ENCODE measurements at places on chromosomes 6 and 20. TPM values are rescaled to one million over a fixed set of nuclear protein-coding genes. Genes with fewer than 3 reads are reported as not detected.

- H3K27me3 ChIP-seq = peaks cover 9% of the 10 kb centered on the region
- peaks cover 10% of the 10 kb centered on the region for H3K36me3 ChIP-seq
- H3K4me3 ChIP-seq = no peak overlapping the region
- DNase-seq = no peak
- no peak overlapping the region for H3K27ac ChIP-seq
- H3K4me1 ChIP-seq = peaks cover 10% of the 10 kb centered on the region
Measured at GRCh38 chr20:44157061-44157460, 29.9 kb downstream of the JPH2 start.

- H3K27me3 ChIP-seq = peaks cover 73% of the 10 kb centered on the region
- no peaks in the 10 kb centered on the region for H3K36me3 ChIP-seq
- no peak for DNase-seq
- H3K4me3 ChIP-seq = peak overlapping the region; percentile 86
- no peak overlapping the region for H3K27ac ChIP-seq
- H3K4me1 ChIP-seq = no peaks in the 10 kb centered on the region
Measured at GRCh38 chr20:46118481-46119020, 437 bp downstream of the CD40 start.

- H3K4me3 ChIP-seq = no peak overlapping the region
- DNase-seq = no peak
- H3K4me1 ChIP-seq = no peaks in the 10 kb centered on the region
- no peak overlapping the region for H3K27ac ChIP-seq
- H3K27me3 ChIP-seq = no peaks in the 10 kb centered on the region
Measured at GRCh38 chr6:152070556-152070955, 263.1 kb downstream of the ESR1 start.

DNA sequence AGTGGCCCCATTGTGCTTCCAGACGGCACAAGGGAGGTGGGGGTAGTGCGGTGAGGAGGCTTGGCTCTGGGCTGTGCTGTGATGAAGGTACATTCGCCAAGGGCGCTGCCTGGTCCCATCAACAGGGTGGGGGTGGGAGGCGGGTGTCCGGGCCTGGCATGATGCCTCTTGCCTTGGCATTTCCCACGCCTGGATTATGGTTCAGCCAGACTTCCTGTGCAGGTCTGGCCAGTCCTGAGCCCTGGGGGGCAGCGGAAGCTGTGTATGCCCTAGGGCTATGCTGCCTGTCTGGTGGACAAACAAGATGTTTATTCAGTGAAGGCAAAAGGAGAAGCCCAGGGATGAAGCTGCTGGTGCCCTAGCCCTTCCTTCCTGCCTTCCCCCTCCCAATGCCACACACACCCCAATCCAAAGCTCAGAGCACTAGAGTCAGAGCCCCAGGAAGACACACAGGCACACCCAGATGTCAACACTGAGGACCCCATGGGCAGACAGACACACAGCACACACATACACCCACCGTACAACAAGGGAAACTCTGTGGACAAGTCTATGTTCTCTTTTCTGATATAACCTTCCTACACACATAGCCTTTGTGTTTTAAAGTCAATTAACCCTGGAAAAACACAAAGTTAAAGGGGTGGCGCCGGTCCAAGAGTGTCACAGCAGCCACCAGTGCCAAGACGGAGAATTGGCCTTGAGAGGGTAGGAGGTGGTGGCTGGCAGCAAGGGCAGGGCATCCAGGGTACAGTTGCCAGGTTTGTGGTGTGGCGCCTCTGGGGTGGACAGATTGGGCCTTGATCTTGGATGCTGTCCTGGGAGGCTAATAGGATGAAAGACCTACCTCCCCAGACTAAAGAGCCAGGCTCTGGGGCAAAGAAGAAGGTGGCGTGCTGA lies 54.7 kb upstream of the SAYSD1 start:
- H3K36me3 ChIP-seq = no peaks in the 10 kb centered on the region
- H3K27me3 ChIP-seq = peaks cover 14% of the 10 kb centered on the region
- no peak for DNase-seq
- no peak overlapping the region for H3K27ac ChIP-seq
- no peak overlapping the region for H3K4me3 ChIP-seq

- H3K4me1 ChIP-seq = peaks cover 2% of the 10 kb centered on the region
- no peak for DNase-seq
- no peak overlapping the region for H3K4me3 ChIP-seq
- no peaks in the 10 kb centered on the region for H3K36me3 ChIP-seq
Measured at GRCh38 chr6:54140811-54141210, 29.6 kb downstream of the MLIP start.

- peaks cover 29% of the 10 kb centered on the region for H3K4me1 ChIP-seq
- H3K36me3 ChIP-seq = peaks cover 9% of the 10 kb centered on the region
- DNase-seq = no peak
- no peak overlapping the region for H3K4me3 ChIP-seq
Measured at GRCh38 chr20:34791289-34792020, 34.0 kb downstream of the NCOA6 start.

- DNase-seq = no peak
- H3K27me3 ChIP-seq = peaks cover 16% of the 10 kb centered on the region
- peaks cover 11% of the 10 kb centered on the region for H3K4me1 ChIP-seq
- no peak overlapping the region for H3K4me3 ChIP-seq
- H3K27ac ChIP-seq = no peak overlapping the region
- H3K36me3 ChIP-seq = no peaks in the 10 kb centered on the region
Measured at GRCh38 chr20:41657655-41658054, 39.5 kb upstream of the CHD6 start.

GRCh38 chr6:31441365-31442267 lies 38.2 kb downstream of the MICA start:
- DNase-seq = no peak
- peaks cover 6% of the 10 kb centered on the region for H3K4me1 ChIP-seq
- peaks cover 3% of the 10 kb centered on the region for H3K36me3 ChIP-seq

DNA sequence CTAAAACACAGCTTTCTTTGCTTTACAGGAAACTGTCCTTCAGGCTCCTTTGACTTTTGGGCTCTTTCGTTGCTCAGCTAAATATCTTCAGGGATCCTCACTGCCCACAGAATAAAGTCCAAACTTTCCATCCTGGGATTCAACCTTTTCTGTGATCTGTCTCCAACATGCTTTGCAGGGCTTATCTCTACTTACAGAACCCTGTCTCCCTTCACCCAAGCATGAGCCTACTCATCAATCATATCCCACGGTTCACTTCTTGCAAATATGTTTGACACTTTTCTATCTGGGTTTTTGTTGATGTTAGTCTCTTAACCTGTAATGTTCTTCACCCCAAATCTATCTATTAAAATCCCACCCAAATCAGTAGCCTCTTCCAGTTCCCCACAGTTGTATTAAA lies 327.3 kb upstream of the RNF24 start:
- H3K4me3 ChIP-seq = peak overlapping the region; percentile 17
- peaks cover 20% of the 10 kb centered on the region for H3K27me3 ChIP-seq
- DNase-seq = no peak
- no peaks in the 10 kb centered on the region for H3K36me3 ChIP-seq
- H3K27ac ChIP-seq = no peak overlapping the region

GRCh38 chr20:38932457-38933120 lies 6.4 kb downstream of the FAM83D start:
- no peaks in the 10 kb centered on the region for H3K36me3 ChIP-seq
- peaks cover 28% of the 10 kb centered on the region for H3K4me1 ChIP-seq
- H3K4me3 ChIP-seq = no peak overlapping the region

DNA sequence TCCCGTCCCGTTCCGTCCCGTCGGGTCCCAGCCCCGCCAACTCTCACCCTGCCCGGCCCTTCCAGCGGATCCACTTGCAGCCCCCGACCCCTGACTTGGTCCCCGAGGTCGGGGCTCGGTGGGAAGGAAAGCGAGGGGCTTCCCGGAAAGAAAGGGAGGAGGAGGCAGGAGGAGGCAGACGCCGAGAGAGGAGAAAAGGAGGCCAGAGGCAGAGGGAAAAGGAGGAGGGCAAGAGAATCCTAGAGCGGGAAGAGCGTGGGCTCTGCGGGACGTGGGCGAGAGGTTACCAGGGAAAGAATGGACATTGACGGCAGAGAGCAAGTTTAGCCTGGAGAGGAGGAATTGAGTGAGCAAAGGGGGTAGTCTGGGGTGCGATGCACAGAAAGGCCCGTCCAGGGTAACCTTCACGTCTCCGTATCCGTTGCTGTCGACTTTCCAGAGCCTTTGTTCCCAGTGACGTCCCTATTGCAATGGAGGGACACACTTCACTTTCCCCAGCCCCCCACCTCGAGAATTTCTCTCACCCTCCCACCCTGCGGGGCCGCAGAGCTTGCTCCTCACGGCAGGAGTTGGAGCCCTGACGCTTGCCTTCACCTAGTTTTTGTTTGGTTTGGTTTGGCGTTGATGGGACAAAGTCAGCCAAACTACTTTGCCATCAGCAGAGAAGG lies 477 bp upstream of the MOXD1 start:
- no peaks in the 10 kb centered on the region for H3K4me1 ChIP-seq
- H3K4me3 ChIP-seq = peak overlapping the region; percentile 80
- no peak for DNase-seq
- peaks cover 76% of the 10 kb centered on the region for H3K27me3 ChIP-seq

DNA sequence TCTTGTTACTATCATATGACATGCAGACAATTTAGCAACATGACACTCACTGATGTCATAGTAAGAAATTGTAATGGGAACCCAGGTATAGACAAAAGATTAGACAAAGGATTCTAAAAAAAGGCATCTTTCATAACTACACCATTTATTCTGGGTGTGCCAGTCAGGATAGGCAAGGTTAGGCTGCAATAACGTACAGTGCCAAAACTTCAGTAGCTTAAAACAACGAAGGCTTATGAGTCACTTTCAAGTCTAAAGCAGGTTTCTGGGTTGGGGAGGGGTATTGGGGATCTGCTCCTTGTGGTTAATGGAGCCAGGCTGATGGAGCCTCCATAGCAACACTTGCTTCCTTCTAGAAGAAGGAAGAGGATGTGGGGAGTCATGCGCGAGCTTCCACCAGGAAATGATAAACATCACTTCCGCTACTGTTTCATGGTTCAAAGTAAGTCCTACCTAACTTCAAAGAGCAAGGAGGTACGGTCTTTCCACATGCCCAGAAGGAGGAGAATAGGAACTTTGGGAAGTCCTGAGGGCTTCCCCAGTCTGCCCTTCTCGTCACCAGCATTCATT lies 2.0 kb upstream of the GTSF1L start:
- DNase-seq = no peak
- H3K27ac ChIP-seq = no peak overlapping the region
- H3K36me3 ChIP-seq = no peaks in the 10 kb centered on the region
- no peak overlapping the region for H3K4me3 ChIP-seq
- H3K27me3 ChIP-seq = no peaks in the 10 kb centered on the region

- no peaks in the 10 kb centered on the region for H3K4me1 ChIP-seq
- H3K4me3 ChIP-seq = no peak overlapping the region
- no peaks in the 10 kb centered on the region for H3K27me3 ChIP-seq
- H3K36me3 ChIP-seq = no peaks in the 10 kb centered on the region
- no peak overlapping the region for H3K27ac ChIP-seq
Measured at GRCh38 chr20:63284981-63285524, 7.9 kb upstream of the COL20A1 start.

- no peak for DNase-seq
- H3K36me3 ChIP-seq = peaks cover 4% of the 10 kb centered on the region
- H3K4me1 ChIP-seq = no peaks in the 10 kb centered on the region
- no peaks in the 10 kb centered on the region for H3K27me3 ChIP-seq
- no peak overlapping the region for H3K27ac ChIP-seq
- H3K4me3 ChIP-seq = no peak overlapping the region
Measured at GRCh38 chr20:8662433-8662954, 406.4 kb upstream of the PLCB4 start.

DNA sequence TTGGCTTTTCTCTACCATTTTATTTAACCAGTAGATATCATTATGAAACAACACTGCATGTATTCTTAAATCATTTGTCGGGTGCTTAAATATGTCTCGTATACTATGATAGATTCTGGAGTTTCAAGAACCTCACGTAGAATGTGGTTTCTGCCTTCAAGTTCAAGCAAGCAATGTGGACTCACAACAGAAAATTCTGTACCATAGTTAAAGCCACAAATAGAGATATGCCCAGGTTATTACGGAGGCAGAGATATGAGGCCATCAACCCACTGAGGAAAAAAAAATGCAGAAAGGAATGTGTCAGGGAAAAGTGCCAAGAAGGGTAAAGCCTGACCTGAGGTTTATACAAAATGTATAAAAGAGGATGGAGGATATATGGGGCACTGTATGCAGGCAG lies 109.9 kb downstream of the GFRAL start:
- H3K4me3 ChIP-seq = no peak overlapping the region
- H3K27me3 ChIP-seq = no peaks in the 10 kb centered on the region
- no peak for DNase-seq
- H3K27ac ChIP-seq = no peak overlapping the region
- peaks cover 5% of the 10 kb centered on the region for H3K4me1 ChIP-seq

- H3K27ac ChIP-seq = no peak overlapping the region
- H3K36me3 ChIP-seq = no peaks in the 10 kb centered on the region
- no peak overlapping the region for H3K4me3 ChIP-seq
- peaks cover 6% of the 10 kb centered on the region for H3K27me3 ChIP-seq
Measured at GRCh38 chr20:17902531-17903083, 66.0 kb downstream of the SNX5 start.

- peaks cover 6% of the 10 kb centered on the region for H3K36me3 ChIP-seq
- no peaks in the 10 kb centered on the region for H3K27me3 ChIP-seq
- H3K27ac ChIP-seq = no peak overlapping the region
- no peaks in the 10 kb centered on the region for H3K4me1 ChIP-seq
- no peak overlapping the region for H3K4me3 ChIP-seq
Measured at GRCh38 chr6:127342296-127342945, 988 bp downstream of the ECHDC1 start.

DNA sequence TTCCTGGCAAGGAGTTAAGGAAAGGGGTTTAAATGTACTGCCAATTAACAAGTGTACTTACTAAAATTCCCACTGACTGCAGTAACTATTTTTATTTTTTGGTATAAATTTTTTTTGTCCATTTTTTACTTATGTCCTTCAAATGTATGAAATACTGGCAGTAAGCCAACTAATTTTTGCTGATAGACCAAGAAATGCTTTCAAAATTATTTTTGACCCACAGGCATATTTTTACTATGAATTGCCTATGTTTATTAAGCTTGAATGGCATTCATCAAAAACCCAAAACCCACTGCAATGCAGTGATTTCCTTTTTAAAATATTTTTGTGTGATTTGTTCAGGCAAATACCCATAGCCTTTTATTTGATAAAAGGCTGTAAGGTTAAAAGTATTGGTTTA lies 560.1 kb downstream of the UTRN start:
- H3K4me1 ChIP-seq = peaks cover 11% of the 10 kb centered on the region
- H3K27me3 ChIP-seq = no peaks in the 10 kb centered on the region
- no peak for DNase-seq

DNA sequence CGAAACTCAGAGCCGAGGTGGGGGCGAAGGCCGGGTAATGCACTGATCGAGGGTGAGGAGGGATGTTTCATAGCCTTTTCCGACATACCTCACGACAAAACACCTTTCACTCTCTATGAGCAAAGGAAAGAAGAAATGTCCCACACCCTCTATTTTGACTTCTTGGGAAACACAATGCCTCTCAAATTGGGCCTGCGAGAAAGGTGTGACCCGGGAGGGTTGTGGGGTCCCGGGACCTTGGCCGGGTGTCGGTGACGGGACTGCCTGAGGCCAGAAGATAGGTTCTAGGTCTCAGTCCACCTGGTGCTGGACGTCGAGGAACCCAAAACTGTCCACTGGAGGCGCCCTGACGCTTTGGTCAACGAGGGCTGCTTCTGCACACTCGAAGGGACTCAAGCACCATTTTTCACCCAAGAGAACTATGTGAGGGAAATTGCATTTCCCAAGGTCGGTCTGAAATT lies 41.1 kb upstream of the OSTM1 start:
- peaks cover 33% of the 10 kb centered on the region for H3K4me1 ChIP-seq
- peak overlapping the region; percentile 75 for H3K27ac ChIP-seq
- H3K27me3 ChIP-seq = peaks cover 95% of the 10 kb centered on the region
- no peak for DNase-seq
- H3K4me3 ChIP-seq = peak overlapping the region; percentile 89
- no peaks in the 10 kb centered on the region for H3K36me3 ChIP-seq

Gene MEA1
- total RNA-seq = 67.5 TPM

Gene PPP1R3G
- 0.45 TPM for total RNA-seq

Gene FOXQ1
- total RNA-seq = 20.5 TPM

Gene KIAA0408
- total RNA-seq = 7.8 TPM

Gene GMPR
- total RNA-seq = 3.8 TPM

Gene BLCAP
- total RNA-seq = 79.7 TPM
